ENCODE measurements at places on chromosomes 4 and X.

DNA sequence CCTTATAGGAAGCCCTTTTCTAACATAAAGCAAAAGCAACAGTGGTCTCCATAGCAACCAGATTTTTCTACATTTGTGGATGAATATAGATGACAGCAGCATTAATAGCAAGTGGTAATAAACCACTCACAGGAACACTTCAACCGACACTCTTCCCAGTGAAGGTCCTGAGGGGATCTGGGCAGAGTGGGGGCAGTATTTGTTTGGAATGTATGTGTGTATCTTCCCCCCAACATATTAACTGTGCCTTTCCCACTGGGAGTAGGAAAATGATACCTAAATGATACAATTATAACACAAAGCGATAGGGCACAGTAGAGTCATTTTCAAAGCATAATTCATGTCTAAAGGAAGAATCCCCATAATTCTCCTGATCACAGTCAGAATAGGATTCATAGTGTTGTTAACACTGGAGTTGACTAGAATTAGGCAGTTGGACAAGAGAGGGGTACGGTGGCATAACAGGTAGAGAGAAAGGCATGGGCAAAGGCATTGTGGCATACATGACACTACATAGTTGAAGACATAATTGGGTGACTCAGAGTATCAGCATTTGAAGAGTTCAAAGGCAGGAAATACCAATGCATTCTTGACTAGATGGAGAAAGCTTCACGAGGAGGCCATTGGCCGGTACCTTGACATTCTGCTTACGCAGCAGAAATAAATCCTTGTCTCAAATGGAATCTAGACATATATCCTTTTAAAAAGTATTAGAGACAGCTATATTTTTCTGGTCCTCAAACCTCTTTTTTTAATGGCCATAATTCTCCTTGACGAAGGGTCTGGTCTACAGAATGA lies 15.2 kb downstream of the CAPN6 start:
- DNase-seq: no peak

DNA sequence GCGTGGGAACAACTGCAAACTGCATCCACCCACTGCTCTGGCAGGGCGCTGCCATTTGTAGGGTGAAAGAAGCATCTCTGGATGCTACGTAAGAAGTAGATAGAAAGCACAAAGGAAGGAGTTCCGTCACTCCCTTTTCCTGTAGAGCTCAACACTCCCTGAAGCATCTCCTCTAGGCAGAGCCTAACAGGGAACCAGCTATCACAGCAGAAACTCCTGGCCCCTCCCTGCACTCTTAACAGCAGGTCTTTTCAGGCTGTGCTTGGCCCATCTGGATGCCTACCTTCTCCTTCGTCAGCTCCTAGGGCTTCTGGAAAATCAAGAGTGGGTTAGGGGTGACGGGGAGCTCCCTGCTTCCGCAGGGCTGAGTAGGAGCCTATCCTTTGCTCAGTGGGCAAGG lies 112.9 kb upstream of the TLL1 start:
- no peak for DNase-seq

DNA sequence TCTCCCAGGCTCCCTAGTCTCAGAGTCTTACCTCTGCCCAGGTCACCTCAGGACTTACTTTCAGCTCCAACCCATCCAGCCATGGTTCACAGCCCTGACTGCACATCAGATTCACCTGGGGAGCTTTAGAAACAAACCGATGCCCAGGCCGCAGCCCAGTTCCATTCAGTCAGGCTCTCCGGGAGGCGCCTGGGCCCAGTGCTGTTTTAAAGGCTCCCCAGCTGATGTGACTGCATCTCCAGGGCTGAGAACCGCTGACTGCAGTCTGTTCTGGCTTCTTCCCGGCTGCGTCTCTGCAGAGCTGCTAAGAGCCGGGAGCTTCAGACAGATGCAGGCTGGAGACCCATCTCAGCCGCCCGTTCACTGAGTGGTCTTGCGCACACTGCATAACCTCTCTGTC lies 44.4 kb upstream of the LGI2 start:
- DNase-seq: no peak

GRCh38 chr4:76968937-76969336 lies 19.4 kb downstream of the SEPTIN11 start:
- no peak for DNase-seq

- no peak for DNase-seq
These were observed 347.1 kb upstream of the GATB start for GRCh38 chr4:152107736-152108500.

- DNase-seq: no peak
These were observed 167.8 kb upstream of the LDB2 start for GRCh38 chr4:17066236-17066635.

DNA sequence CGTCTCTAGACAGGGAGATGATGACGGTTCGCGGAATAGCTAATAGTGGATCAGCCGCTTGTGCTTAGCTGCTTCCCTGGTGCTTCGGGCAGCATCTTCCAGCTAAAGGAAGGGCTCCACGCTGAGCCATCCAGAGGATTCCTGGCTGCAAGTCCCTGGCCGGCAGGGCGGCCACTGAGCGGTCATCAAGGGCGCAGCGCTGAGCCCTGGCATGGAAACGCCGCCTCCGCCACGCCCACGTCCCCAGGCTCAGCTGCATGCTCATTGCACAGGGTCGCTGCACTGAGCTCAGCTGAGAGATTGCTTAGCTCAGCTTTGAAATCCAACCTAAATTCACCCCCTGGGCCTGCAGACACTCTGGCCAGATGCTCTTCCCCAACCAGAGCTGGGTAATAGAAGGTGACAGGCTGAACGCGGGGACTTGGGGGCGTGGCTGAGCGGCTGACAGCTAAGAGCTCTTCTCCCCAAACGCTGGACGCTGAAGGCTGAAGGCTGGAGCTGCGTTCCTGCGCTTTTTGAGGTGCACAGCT lies 118.2 kb upstream of the KIT start:
- DNase-seq: no peak

GRCh38 chr4:140212646-140213045 lies 58.7 kb upstream of the MAML3 start:
- DNase-seq: no peak
